ENCODE measurements at places on chromosomes 13 and 19.

DNA sequence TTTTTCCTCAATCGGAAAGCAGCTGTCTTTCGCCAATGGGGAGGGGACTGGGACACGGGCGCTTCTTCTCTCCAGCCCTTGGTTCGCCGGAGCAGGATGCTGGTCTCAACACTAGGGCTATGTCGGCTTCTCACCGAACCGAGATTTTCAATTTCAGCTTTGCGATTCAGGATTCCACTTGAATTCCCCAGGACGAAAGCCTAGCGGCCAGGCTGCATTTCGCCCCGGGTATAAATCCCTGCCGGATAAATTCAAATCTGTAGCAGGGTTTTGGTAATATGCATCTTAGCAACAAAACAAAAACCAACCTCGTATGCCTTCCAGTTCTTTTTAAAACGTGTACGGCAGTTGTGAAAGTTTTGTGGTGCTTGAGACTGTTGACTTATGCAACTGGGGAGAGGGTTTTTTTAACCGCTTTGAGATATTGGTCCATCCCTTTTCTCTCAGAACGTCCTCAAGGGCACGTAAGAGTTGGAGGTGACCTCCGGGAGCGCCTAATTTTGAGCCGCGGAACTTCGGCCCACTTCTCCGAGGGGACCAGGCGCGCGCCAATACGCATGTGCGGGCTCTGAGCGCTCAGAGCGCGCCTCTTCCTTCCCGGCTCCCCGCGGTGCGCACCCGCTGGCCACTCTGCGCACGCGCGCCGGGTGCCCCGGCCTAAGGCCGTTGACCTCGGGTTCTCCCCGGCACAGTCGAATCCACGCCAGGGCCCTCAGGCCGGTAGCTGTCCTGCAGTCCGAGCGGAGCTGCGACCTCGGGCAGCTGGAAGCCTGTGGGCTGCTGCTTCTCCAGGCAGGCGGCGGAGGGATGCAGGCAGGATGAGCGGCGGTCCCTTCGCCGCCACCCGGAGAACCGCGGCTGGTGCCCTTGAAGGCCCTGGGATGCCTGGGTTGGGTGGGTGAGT is 7.6 kb downstream of the POU4F1 start:
- no peak for DNase-seq

- no peak for DNase-seq
Measured at GRCh38 chr19:4007836-4008539, 452 bp downstream of the PIAS4 start.

DNA sequence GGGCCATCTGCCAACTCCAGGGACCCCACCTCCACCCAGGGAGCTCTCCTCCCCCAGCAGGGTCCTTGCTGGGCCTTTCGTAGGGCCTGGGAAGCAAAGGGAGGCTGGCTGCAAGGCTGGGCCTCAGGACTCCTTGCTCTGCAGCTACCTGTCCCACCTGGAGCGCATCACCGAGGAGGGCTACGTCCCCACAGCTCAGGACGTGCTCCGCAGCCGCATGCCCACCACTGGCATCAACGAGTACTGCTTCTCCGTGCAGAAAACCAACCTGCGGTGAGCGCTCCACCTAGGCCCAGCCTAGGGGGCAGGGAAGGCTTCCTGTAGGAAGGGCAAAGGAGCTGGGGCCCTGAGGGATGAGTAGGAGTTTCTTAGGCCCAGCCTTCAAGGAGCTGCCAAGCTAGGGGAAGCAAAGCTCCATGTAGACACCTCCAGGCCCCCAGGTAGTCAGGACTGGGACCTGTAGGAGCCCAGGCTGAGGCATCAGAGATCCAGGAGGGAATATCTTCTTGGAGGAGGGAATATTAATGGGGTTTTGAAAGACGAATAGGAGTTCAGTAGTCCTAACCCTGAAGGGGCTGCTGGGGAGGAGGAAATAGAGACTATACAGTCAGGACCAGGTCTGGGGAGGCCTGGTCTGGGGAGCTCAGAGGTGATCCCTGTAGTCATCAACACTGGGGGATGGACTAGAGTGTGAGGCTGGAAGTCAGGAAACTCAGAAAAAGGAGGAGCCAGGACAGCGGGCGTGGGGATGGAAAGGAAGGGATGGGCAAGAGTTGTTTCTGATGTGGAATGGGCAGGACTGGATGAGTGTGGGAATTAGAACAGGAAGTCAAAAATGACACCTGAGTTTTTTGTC is 16.0 kb downstream of the GNA15 start:
- DNase-seq: peak; percentile 16

DNA sequence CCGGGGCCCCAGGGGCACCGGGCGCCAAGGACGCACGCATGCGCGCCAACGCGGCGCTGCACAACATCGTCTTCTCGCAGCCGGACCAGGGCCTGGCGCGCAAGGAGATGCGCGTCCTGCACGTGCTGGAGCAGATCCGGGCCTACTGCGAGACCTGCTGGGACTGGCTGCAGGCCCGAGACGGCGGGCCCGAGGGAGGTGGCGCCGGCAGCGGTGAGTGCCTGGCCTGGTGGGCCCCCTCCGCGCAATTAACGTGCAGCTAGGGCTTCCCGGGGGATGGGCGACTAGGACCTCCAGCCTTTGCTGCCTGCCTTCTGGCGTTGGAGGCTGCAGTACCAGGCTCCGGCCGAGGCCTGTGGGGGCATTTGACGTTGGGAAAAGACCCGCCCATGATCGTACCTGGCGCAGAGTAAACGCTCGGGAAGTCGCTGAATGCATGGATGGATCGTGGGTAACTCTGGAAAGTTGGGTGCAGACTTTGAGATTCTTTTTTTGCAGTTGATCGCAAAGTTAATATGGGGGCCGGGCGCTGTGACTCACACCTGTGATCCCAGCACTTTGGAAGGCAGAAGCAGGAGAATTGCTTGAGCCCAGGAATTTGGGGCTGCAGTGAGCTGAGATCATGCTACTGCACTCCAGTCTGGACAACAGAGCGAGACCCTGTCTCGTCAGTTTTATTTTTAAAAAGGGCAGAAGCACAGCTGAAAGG is 7.3 kb downstream of the APC2 start:
- no peak for DNase-seq

DNA sequence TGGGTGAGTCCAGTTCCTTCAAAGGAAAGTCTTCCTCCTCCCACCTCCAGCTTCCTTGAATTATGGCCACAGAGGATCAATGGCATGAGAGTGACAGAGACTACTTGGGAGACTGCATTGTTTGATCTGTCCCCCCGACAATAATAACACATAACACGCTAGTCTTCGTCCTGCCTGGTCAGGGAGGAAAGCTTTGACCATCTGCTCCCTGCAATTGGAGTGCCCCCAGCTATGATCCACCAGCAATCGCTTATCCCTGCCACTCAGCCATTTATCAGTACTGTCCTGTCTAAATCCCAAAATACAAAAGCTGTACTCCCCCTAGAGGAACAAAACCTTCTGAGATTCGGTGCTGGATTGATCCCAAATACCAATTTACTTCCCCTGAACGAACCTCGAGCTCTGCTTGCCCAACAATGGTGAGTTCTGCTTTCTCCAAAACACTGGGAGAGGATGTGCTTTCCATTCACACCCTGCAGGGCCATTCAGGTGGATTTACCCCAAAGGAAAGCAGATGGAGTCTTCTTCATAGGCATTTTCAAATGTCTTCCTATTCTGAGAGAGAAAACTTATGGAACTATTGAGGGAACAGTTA is 466.7 kb downstream of the TSHZ3 start:
- DNase-seq: no peak

DNA sequence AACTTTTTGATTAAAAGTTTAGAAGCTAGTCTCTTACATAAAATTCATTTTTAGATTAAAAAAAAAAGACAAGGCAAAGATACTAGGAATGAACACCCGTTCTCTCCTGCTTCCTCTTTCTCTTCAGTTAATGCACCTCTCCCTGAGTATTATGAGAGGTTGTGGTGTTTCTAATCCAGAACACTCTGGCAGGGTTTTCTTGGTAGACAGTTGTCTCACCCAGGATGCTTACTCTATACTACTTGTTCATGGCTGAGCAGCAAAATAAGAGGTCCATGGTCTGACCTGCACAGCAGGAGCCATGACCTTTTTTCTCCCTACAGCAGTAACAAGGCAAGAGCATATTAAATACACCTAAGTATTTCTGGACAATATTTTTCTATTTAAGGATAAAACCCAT is 62.0 kb downstream of the MICU2 start:
- no peak for DNase-seq
